ENCODE measurements at places on chromosomes 3 and 15. TPM values are rescaled to one million over a fixed set of nuclear protein-coding genes. Genes with fewer than 3 reads are reported as not detected.
A peak's percentile ranks its signal among the peaks of the same experiment; 100 is the strongest.

Gene CD96
- not detected for total RNA-seq

- no peak for DNase-seq
- H3K4me1 ChIP-seq, result peaks cover 7% of the 10 kb centered on the region
- peaks cover 76% of the 10 kb centered on the region for H3K36me3 ChIP-seq
- no peak overlapping the region for H3K4me3 ChIP-seq
These were observed 33.3 kb downstream of the TRPM7 start for GRCh38 chr15:50653156-50653743.

- H3K4me1 ChIP-seq, result no peaks in the 10 kb centered on the region
- H3K4me3 ChIP-seq, result no peak overlapping the region
- H3K27me3 ChIP-seq, result no peaks in the 10 kb centered on the region
These were observed 33.1 kb upstream of the LRRN1 start for GRCh38 chr3:3766140-3766539.

Gene COL6A5
- total RNA-seq, result not detected

Gene PEX5L
- not detected for total RNA-seq

- no peaks in the 10 kb centered on the region for H3K36me3 ChIP-seq
- H3K27ac ChIP-seq, result no peak overlapping the region
- H3K27me3 ChIP-seq, result peaks cover 12% of the 10 kb centered on the region
- no peak for DNase-seq
- H3K4me3 ChIP-seq, result no peak overlapping the region
These were observed 241.6 kb downstream of the UACA start for GRCh38 chr15:70521576-70522322.

DNA sequence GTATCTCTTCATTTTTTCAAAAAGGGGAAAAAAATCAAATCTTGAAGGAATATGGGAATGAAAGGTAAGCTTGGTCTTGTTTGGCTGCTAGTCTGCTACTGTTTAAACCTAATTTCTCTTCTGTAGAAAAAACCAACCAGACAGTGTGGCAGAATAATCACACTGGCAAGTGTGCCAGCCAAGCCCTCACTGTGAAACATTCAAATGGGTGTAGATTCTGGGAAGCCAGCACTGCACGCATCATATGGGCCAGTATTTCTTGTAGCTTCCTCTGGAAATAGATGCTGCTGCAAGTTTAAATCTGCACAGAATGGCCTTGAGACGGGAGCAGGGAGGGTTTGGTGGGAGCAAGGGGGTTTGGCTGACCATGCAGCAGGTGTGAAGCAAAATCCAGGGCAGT lies 62.1 kb downstream of the POMGNT2 start:
- no peak for DNase-seq
- H3K36me3 ChIP-seq, result no peaks in the 10 kb centered on the region
- no peaks in the 10 kb centered on the region for H3K4me1 ChIP-seq
- no peak overlapping the region for H3K27ac ChIP-seq
- peaks cover 35% of the 10 kb centered on the region for H3K27me3 ChIP-seq

- peaks cover 30% of the 10 kb centered on the region for H3K36me3 ChIP-seq
- H3K27ac ChIP-seq, result no peak overlapping the region
- H3K4me1 ChIP-seq, result no peaks in the 10 kb centered on the region
- H3K27me3 ChIP-seq, result no peaks in the 10 kb centered on the region
- no peak for DNase-seq
- H3K4me3 ChIP-seq, result no peak overlapping the region
These were observed 5.3 kb downstream of the INAFM2 start for GRCh38 chr15:40328751-40329150.

GRCh38 chr3:71703797-71704196 lies 21.4 kb downstream of the EIF4E3 start:
- no peak overlapping the region for H3K4me3 ChIP-seq
- H3K4me1 ChIP-seq, result peaks cover 40% of the 10 kb centered on the region
- no peaks in the 10 kb centered on the region for H3K36me3 ChIP-seq
- H3K27ac ChIP-seq, result peak overlapping the region; percentile 38
- DNase-seq, result no peak
- H3K27me3 ChIP-seq, result no peaks in the 10 kb centered on the region

GRCh38 chr15:32735989-32736700 lies 18.3 kb downstream of the GREM1 start:
- no peak overlapping the region for H3K4me3 ChIP-seq
- no peak for DNase-seq
- H3K4me1 ChIP-seq, result peaks cover 2% of the 10 kb centered on the region
- H3K27ac ChIP-seq, result no peak overlapping the region

Gene EAF2
- 4.9 TPM for total RNA-seq

DNA sequence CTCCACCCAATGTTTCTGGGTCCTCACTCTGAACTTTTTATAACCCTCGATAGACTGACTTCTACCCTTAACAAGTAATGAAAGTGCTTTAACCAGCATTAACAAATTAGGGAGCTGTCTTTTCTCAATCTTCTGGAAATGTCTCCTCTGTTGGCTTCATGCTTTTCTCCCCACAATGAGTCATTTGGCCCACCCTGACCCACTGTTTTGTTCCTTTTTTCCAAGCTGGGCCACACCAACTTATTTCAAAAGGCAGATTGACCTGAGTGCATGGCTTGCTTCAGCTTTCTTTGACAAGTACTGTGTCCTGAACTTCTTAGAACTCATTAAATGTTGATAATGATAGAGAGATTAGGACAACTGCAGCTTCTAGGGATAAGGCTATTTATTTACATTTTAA lies 199.6 kb upstream of the SEMA6D start:
- no peaks in the 10 kb centered on the region for H3K27me3 ChIP-seq
- no peak overlapping the region for H3K4me3 ChIP-seq
- H3K36me3 ChIP-seq, result no peaks in the 10 kb centered on the region
- H3K4me1 ChIP-seq, result no peaks in the 10 kb centered on the region
- no peak overlapping the region for H3K27ac ChIP-seq

GRCh38 chr15:95503107-95503506 lies 827.4 kb upstream of the NR2F2 start:
- no peak for DNase-seq
- H3K36me3 ChIP-seq, result no peaks in the 10 kb centered on the region
- no peak overlapping the region for H3K27ac ChIP-seq
- H3K4me3 ChIP-seq, result no peak overlapping the region
- no peaks in the 10 kb centered on the region for H3K4me1 ChIP-seq

Gene CCR8
- total RNA-seq, result not detected

- no peaks in the 10 kb centered on the region for H3K36me3 ChIP-seq
- no peak overlapping the region for H3K27ac ChIP-seq
- no peak overlapping the region for H3K4me3 ChIP-seq
These were observed 448.9 kb downstream of the OCA2 start for GRCh38 chr15:27650244-27650643.

DNA sequence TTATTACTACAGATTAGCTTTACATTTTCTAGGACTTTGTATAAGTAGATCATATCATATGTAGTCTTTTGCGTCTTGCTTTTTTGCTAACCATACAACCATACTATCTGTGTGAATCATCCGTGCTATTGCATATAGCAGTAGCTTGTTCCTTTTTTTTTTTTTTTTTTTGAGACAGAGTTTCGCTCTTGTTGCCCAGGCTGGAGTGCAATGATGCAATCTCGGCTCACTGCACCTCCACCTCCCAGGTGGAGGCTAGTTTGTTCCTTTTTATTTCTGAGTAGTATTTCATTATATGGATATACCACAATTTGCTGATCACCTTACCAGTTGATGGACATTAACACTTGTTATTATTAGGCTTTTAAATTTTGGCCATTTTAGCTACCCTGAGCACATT lies 54.5 kb upstream of the TBL1XR1 start:
- H3K27ac ChIP-seq, result no peak overlapping the region
- peaks cover 22% of the 10 kb centered on the region for H3K4me1 ChIP-seq
- H3K36me3 ChIP-seq, result no peaks in the 10 kb centered on the region
- no peak overlapping the region for H3K4me3 ChIP-seq

GRCh38 chr3:71490692-71491091 lies 92.8 kb downstream of the FOXP1 start:
- H3K4me1 ChIP-seq, result peaks cover under 1% of the 10 kb centered on the region
- H3K36me3 ChIP-seq, result no peaks in the 10 kb centered on the region
- no peak for DNase-seq
- no peak overlapping the region for H3K27ac ChIP-seq
- no peaks in the 10 kb centered on the region for H3K27me3 ChIP-seq

Gene SLC12A1
- total RNA-seq, result not detected

DNA sequence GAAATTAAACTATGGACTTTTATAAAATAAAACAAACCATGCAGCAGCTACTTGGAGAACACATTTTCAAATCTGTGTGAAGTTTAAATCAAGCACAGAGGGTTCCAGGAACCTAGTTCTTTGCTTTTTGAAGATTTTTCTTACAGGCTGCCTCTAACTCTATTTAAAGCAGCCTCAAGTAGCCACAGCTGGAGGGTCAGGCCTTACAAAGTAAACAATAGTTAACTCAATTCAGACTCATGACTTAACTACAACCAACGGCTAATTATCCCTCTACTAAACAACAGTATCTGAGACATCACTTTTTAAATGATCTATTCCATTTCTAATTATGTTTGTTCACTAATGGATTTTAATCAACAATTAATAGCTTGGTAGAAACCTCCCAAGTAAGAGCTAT lies 9.8 kb downstream of the LRIG1 start:
- peaks cover 40% of the 10 kb centered on the region for H3K4me1 ChIP-seq
- no peaks in the 10 kb centered on the region for H3K27me3 ChIP-seq
- H3K36me3 ChIP-seq, result no peaks in the 10 kb centered on the region
- DNase-seq, result no peak

DNA sequence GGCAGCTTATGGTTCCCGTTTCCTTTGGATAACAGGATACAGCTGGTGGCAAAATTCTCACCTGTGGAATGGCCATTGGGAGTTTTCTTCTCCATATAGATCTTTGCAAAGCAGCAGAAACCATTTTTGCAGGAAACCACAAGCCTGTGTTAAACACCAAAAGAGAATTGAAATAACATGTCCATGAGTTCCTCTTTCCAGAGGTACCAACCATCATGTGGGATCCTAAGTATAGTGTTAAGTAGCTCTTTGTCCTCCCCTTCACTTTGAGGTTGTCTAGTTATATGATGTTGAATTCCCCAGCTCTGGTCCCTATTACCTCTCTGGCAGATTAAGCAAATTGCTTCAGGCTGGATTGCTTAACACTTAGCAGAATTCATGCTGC lies 94.9 kb downstream of the AKAP13 start:
- peaks cover 56% of the 10 kb centered on the region for H3K4me1 ChIP-seq
- H3K4me3 ChIP-seq, result no peak overlapping the region
- H3K36me3 ChIP-seq, result no peaks in the 10 kb centered on the region
- no peak overlapping the region for H3K27ac ChIP-seq

- H3K27ac ChIP-seq, result no peak overlapping the region
- no peaks in the 10 kb centered on the region for H3K36me3 ChIP-seq
- no peak overlapping the region for H3K4me3 ChIP-seq
- H3K4me1 ChIP-seq, result no peaks in the 10 kb centered on the region
- no peak for DNase-seq
These were observed 168.6 kb upstream of the IQSEC1 start for GRCh38 chr3:13241621-13242363.

DNA sequence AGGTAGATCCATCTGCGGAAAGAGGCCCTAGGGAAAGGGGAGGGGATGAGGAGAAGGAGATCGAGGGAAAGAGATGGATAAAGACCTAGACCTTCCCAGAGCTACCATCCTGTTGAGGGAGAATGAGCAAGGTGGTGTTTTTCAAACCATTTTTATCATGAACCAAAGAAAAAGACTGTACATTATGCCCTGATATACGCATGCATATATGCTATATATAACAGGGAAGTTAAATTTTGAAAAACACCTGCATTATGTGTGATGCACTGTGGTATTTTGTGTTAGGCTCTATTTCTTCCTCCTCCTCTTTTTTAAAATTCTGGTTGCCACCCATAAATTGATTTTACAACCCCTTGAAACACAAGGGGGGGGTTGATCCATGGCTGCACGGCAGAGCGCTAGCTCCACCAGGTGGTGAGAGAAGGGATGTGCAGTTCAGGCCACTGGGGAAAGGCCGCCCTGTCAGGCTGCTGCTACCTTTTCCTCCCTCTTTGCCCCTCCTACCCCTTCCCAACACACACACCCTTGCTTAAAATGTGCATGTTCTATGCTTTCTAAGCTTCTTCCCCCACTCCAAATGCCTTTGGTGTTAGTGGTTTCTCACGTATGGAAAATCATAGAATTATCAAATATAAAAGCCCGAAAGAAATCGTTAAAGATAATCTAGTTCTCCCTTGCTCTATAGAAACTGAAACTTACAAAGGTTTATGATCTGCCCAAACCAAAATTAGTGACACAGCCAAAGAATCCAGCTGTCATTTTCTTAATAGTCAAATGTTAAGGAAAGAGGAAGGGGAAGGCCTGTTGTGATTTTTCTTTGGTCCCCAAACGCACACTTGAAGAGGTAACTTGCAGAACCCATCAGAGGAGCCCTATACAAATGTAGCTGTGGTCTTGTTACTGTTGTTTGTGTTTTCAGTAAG lies 262.0 kb upstream of the UMPS start:
- H3K27ac ChIP-seq, result no peak overlapping the region
- H3K36me3 ChIP-seq, result no peaks in the 10 kb centered on the region
- H3K27me3 ChIP-seq, result peaks cover 71% of the 10 kb centered on the region
- no peaks in the 10 kb centered on the region for H3K4me1 ChIP-seq
- peak; percentile 66 for DNase-seq

Gene SAMMSON
- total RNA-seq, result not detected

- H3K4me1 ChIP-seq, result no peaks in the 10 kb centered on the region
- no peaks in the 10 kb centered on the region for H3K27me3 ChIP-seq
- H3K36me3 ChIP-seq, result no peaks in the 10 kb centered on the region
- H3K27ac ChIP-seq, result no peak overlapping the region
These were observed 254.8 kb upstream of the EOMES start for GRCh38 chr3:27976933-27977332.

GRCh38 chr3:152402695-152403451 lies 134.1 kb downstream of the MBNL1 start:
- no peaks in the 10 kb centered on the region for H3K27me3 ChIP-seq
- H3K36me3 ChIP-seq, result no peaks in the 10 kb centered on the region
- peak overlapping the region; percentile 3 for H3K27ac ChIP-seq
- no peak overlapping the region for H3K4me3 ChIP-seq

Gene P3H2
- 7.1 TPM for total RNA-seq

GRCh38 chr3:110069761-110070160 lies 732.4 kb upstream of the DPPA4 start:
- H3K4me1 ChIP-seq, result no peaks in the 10 kb centered on the region
- H3K27ac ChIP-seq, result no peak overlapping the region
- H3K27me3 ChIP-seq, result no peaks in the 10 kb centered on the region
- DNase-seq, result no peak
- H3K36me3 ChIP-seq, result no peaks in the 10 kb centered on the region

Gene RNF7
- total RNA-seq, result 108 TPM

DNA sequence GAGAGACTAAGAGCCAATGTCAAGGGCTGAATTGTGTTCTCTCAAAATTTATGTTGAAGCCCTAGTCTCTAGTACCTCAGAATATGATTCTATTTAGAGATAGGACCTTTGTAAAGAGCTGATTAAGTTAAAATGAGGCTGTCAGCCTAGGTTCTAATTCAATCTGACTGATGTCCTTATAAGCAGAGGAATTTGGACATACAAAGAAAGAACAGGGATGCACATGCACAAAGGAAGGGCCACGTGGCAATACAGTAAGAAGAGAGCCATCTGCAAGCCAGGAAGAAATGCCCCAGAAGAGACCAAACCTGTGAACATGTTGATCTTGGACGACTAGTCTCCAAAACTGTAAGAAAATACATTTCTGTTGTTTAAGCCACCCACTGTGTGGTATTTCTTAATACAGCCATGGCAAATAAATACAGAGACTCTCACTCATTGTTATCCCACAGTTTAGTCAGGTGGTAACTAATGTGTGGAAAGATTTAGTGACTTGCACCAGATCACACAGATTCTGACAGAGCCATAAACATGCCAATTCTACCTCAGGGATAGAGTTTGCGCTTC lies 652.2 kb downstream of the NAALADL2 start:
- DNase-seq, result no peak
- no peak overlapping the region for H3K4me3 ChIP-seq
- no peaks in the 10 kb centered on the region for H3K36me3 ChIP-seq

Gene ZNF860
- total RNA-seq, result 7.5 TPM

All from Calu3 (cell line).